ENCODE measurements at places on chromosomes 7 and 10.
A peak's percentile ranks its signal among the peaks of the same experiment; 100 is the strongest.

GRCh38 chr10:348456-348855 lies 213.2 kb downstream of the ZMYND11 start:
- ATAC-seq: no peak

DNA sequence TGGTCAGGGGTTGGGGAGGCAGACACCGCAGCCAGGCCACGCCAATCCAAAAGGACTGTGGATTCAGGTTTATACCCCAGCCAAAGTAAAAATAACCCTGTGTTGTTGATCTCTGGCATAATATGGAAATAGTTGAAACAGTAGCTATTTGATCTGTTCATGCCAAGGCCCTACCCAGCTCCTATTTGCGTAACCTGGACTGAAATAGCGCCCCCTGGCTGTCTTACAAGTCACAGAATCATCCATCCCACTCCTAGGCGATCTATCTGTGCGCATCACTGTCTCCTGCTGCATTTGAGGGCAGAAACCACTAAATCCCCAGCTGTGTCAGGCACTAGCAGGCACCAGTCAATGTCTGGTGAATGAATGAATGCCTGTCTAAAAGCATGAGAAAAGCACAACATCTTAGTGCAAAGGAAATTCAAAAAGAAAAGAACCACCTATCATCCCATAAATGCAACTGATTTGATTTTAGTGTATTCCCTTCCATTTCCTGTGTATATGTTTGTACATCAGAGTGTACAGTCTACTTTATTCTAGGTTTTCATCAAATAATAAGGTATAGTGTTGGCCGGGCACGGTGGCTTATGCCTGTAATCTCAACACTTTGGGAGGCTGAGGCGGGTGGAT lies 160.0 kb downstream of the SLIT1 start:
- ATAC-seq: peak; percentile 82

DNA sequence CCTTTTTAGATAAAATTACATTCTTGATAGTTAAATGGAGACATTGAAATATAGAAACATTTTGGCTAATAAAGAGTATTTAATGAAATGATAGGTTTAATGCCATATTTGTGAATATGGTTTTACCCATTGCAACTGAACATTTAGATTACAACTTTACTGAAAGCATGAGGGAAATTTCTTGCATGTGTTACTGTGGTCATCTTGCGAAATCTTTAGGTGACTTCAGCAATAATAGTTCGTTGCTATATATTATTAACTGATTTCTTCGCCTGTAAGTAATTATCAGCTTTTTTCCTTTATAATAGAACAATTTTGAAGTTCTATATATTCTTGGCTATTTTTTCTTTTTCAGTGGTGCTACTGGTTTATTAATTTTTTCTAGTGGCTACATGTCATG lies 83.2 kb downstream of the MLLT10 start:
- no peak for ATAC-seq

GRCh38 chr7:55326081-55326835 lies 38.9 kb upstream of the LANCL2 start:
- no peak for ATAC-seq

GRCh38 chr10:48231178-48231577 lies 43.3 kb downstream of the FRMPD2 start:
- ATAC-seq: no peak

- ATAC-seq: no peak
Measured at GRCh38 chr7:46806856-46807255, 775.1 kb downstream of the TNS3 start.

DNA sequence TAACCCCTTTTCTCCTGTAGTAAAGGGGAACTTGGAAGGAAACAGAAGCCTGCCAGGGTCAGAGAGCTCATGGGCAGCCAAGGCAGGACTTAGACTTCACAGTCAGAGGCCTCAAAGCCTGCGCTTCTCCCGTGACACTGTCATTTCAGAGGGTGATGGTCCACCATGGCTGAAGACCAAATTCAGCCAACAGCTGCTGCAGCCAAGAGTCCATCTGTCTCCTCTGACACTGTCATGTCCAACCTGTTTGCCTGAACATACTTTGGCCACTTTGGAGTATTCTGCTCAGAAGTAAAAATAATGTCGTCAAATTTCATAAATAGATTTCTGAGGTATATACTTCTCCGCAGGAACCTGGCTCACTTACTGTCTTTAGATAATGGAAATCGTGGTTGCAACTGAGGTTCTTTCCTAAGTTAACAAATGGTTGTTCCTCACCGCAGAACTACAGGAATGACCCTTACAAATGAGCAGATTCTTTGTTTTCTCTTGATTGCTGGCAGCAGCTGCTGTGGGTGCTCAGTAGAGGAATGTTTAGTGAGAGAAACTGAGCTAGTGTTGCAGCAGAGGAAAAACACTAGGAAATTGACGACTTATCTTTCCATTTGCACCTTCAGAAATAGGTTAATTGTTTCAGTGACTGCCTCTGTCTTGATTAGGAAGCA lies 626.5 kb downstream of the SDK1 start:
- ATAC-seq: no peak

GRCh38 chr10:103428989-103429643 lies 23.1 kb downstream of the CALHM2 start:
- ATAC-seq: no peak

GRCh38 chr7:100799037-100799896 lies 28.1 kb downstream of the EPHB4 start:
- ATAC-seq: no peak

DNA sequence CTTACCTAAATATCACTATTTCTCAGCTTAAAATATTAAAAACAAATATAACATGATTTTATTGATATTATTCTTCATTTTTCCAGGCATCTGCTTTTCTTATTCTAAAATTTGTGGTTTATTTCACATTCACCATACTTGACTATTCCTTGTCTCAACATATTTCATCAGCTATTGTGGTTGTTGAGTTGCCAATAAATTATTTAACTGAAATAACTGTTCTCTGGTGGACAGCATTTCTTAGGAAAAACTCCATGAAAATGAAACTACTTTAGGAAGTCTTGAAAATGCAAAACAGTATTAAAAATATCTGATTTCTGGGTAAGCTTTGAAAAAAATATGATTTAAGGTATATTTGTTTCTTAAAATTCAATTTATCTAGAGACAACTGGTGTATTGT lies 122.9 kb upstream of the SEMA3A start:
- no peak for ATAC-seq

- ATAC-seq: no peak
Measured at GRCh38 chr7:17564678-17565212, 266.3 kb downstream of the AHR start.

DNA sequence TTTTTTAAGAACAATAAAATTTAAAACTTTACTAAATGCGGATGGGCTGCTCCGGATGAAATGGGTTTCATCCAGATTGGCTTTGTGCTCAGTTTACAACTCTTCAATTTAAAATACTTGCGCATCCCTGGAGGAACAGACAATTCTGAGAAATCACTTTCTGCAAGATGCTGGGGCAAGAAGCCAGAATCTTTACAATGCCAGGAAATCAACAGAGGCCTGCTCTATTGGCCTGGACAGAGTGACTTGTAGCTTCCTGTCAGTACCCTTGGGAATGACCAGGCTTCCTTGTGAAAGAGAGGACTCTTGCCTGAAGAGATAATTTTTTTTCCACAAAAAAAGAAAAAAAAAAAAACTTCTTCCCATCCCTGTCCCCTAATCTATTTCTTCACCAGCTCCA lies 3.9 kb upstream of the FAM13C start:
- no peak for ATAC-seq

- ATAC-seq: no peak
Measured at GRCh38 chr10:34537629-34538231, 277.4 kb downstream of the PARD3 start.

DNA sequence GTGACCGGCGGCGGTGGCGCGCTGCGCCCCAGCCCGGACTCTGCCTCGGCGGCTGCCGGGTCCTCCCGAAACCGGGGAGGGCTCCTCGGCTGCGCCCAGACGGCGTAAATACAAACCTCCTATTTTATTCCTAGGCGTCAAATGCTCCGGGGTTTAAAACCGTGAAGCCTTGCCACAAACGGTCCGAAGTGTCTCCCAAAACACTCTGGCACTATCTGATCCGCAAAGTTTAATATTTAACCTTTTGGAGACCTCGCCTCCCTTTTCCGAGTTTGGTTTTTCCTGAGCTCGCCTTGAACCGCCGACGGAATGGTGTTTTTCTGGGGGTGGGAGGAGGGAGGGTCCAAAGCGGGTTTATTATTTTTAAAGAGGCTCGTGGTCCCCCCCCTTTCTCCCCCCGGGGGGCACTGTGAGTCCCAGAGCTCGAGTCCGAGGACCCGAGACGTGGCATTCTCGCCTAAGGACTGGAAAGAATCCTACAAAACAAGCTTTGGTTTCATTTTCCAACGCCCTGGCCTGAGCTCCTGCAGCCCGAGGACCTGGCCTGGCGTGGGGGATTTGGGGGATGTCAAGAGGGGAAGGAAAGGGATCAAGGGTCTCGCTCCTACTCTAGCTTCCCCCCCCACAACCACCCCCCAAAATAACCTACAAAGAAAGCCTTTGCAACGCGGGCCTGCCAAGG lies 1.8 kb downstream of the TNRC18 start:
- ATAC-seq: no peak

DNA sequence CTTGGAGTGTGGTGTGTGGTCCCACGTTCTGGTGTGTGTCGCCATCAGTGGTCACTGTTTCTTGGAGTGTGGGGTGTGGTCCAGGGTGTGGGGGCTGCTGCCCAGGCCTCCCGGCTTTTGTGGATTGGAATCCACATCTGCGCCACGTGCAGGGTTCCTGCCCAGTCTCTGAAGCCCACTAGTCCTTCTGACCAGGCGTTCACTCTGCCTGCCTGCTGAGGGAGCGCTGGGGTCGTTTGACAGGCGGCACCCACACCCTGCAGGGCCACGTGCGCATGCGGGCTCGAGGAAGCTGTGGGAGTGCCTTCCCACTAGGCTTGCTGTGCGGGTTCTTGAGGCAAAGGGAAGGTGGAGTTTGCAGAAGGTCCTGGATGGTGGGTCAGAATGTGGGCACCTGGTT lies 51.4 kb downstream of the INPP5A start:
- ATAC-seq: no peak
